LHCN-M2 (cell line): ENCODE measurements at places on chromosomes 16 and 17. TPM values are rescaled to one million over a fixed set of nuclear protein-coding genes. Genes with fewer than 3 reads are reported as not detected.

ENPP7 gene
- not detected in 2 replicates for total RNA-seq

AOC2 gene
- total RNA-seq, result 0.11 and 0.45 TPM in 2 replicates

CACNG4 gene
- total RNA-seq, result not detected in 2 replicates

GRCh38 chr16:31350275-31351005, 4.5 kb upstream of the ITGAX start:
- DNase-seq, result no peak

DNA sequence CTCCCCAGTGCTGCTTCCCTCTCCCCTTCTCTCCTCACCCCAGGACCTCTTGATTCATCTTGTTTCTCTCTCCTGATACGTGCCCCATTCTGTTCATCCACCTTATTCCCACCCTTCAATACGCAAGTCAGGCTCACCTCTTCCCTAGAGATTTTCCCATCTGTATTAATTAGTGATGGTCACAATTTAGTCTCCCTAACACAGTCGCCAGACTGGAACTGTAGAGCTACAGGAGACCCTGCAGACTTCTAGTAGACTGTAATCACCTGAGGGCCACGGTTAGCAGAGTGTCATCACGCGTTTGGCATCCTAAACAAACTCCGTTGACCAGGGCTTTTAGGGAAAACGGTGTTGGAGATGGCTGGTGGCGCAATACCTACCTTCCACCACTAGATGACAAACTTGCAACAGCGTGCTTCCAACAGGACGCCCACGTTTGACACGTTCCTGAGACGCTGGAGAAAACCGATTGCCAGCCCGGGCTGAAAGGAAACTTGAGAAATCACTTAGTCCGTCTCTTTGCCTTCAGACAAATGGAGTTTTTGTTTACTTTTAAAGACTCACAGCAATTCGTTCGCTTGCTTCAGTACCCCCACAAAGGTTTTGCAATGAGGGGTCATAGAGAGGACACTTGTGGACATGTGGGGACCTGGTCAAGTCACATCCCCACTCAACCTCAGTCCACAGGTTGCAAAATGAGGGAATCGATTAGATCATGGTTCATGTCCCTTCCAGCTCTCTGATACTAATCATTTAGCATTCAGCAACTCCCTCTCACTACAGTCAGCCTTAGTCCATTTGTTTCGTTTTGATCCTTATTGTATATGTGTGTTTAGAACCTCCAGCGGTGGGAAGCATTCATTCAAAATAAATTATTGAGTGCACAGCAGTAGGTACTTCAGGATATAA, 20.6 kb downstream of the MYL4 start:
- DNase-seq, result peak; percentile 88

DNA sequence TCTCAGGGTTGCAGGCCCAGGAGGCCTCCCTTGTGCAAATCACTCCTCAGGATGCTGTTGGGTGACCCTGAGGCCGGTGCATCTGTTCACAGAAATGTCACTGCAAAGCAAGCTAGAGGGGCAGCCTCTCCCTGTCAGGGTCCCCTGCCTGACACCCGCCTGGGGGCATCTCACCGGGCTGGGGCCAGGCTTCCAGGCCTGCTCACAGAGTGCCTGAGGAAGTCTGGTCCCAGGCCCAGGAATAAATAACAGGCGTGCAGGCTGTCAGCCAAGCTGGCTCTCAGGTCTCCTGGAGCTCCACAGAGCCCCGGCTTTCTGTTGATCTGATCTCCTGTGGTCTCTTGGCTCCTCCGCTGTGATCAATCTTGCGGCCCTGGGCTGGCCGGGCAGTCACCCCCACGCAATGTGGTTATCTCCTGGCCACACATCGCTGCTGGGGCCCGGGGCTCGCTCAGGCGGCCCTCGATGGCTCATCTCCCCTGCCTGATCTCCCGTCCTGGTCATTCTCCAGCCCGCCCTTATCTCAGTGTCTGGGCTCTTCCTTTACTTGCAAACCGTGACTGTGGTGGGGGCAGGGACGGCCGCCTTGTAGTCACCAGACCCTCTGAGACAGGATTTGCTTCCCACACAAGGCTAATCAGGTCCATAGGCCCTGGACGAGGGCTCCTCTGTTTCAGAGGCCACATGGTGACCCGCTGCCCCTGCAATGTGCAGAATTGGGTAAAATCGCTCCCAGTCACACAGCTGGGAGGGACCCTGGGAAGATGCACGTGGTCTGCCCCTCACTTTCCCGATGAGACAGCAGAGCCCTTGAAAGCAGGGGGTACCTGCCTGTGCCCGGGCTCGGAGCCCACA, 231.2 kb upstream of the GSE1 start:
- no peak for DNase-seq

- no peak for DNase-seq
These were observed 2.7 kb downstream of the RNF43 start for GRCh38 chr17:58414596-58414997.

GRCh38 chr17:3602499-3602898, 6.7 kb downstream of the TRPV1 start:
- peak; percentile 18 for DNase-seq

DNA sequence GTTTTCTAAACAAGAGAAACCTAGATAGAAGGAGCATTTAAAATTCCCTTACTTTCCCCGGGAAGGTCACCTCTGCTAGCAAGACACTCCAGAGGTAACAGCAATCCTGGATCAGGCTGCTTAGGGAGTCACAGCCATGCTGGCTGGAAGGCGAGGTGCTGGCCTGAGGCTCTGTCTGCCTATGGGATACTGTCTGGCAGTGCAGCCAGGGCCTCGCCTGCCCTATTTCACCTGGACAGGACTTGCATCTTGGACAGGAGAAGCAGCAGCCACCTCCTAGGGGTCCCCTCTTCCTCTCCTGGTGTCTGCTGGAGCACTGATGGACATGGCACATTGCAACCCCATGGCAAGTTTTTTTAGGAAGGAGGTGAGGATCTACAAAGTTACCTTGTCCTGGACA, 15.1 kb downstream of the FA2H start:
- DNase-seq, result no peak

- DNase-seq, result peak; percentile 89
These were observed 884 bp upstream of the JPT1 start for GRCh38 chr17:75155191-75155601.

DNA sequence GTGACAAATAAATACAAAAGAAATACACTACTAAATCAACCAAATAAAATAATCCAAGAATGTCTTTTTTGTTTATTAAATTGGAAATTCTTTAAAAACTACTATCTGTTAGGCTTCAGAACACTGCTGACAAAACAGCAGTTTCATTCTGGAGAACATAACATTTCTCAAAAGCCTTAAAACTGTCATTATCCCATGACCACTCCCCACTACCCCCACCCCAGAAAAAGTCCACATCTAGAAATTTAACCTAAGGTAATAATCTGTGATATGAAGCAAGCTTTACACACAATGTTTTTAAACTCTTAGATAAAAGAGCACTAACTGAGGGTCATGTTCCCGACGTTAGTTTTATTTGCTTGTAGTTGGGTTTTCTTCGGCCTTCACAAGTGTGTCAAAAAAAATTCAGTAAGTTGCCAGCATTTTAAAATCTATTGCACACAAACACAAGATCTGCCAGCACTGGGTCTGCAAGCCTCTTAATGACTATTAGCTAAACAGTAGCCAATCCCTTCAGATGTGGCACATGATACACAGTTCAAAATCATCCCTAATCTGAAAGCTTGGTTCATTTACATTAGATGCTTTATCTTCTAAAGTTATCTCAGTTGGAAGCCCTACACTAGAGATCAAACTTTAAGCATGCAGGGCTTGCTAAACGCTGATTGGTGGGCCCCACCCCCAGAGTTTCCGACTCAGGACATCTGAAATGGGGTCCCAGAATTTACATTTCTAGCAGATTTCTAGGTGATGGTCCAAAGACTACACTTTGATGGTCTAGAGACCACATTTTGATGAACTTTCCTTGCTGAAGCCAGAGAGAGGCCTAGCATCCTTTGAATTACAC, 75.2 kb downstream of the KANSL1 start:
- DNase-seq, result no peak

DNA sequence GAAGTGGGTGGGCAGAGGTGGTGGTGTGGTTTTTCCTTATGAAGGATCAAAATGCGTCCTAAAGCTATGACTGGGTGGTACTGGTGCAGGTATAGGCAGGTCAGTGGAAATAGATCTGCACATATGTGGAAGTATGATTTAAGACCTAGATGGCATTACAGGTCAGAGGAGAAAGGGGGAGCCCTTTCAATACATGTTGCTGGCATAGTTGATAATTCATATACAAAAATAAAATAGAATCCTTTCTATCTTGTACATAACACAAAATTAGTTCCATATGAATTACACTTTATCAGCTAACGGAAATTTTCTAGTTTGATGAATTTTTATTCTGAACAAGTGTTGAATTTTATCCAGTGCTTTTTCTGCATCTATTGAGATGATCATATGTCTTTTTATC, 20.8 kb upstream of the PIK3R5 start:
- no peak for DNase-seq
